Stimulated activated CD8-positive, alpha-beta memory T cell treated with anti-CD3 and anti-CD28 coated beads, Interleukin-4, amount 100 ng/mL, for 4 hours (primary cell): ENCODE measurements at places on chromosomes 12 and 14.

- DNase-seq = no peak
Measured at GRCh38 chr14:88422919-88423650, 37.6 kb downstream of the SPATA7 start.

DNA sequence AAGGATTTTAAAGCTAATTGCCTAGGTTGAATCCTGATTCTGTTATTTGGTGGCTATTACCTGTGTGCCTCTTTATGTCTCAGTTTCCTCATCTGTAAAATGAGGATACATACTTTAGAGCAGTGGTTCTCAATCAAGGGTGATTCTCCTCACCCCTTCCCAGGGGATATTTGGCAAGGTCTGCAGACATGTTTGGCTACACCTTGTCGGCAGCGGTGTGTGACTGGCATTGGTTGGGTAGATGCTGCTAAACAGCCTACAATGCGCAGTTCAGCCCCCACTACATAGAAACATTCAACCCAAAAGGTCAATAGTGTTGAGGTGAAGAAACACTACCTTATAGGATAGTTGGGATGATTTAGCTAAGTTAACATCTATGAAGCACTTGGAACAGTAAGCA lies 23.4 kb downstream of the LDHB start:
- no peak for DNase-seq

DNA sequence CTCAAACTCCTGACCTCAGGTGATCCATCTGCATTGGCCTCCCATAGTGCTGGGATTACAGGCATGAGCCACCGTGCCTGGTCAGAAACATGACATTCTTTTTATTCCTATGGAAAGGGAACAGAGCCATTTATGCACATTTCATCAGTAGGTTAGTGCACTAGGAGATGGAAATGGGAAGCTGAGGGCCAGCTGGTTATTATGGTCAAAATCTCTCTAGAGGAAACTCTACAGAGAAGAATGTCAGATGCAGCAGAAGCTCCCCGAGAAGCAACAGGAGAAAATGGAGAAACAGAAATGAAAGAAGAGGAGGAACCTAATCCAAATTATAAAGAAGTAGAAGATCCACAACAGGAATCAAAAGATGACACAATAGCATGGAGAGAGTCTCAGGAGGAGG lies 2.7 kb downstream of the CFAP251 start:
- no peak for DNase-seq

DNA sequence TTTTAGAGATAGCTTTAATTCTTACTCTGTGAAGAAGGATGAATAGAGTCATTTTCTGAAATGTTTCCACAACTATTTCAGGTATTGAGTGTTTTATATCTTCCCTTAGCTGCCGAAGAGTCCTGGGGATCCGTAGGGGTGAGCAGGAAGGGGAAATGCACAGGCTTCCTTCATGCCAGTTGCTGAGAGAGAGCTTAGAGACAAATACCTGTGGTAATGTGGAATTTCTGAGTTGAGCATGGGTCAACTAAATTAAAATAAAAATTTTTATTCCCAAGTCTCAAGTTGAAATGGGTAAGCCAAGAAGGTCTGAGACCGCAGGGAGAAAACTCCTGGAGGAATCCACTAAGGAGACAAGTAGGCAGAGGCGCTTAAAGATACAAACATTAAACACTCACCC lies 185.7 kb downstream of the DAD1 start:
- DNase-seq = no peak

- no peak for DNase-seq
Measured at GRCh38 chr12:63149909-63150712, 890 bp downstream of the AVPR1A start.

DNA sequence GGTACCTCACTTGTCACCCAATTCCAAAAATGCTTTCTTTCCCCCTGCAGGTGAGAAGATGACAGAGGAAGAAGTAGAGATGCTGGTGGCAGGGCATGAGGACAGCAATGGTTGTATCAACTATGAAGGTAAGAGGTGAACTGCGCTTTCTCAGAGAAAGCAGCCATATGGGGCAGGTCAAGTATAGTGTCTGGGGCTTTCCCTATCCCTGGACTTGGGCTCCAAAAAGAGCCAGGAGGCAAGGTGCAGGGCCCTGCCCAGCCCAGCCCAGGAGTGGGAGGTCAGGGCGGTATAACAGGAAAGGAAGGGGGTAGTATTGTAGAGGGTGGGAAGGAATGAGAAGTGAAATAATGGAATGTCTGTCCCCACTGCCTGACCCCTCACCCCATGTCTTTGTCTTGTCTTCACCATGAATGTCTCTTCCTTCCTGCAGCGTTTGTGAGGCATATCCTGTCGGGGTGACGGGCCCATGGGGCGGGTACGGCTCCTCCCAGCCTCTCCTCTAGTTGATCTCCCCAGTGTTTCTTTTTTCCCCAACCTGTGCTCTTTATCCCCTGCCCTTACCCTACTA lies 2.1 kb downstream of the MYL6 start:
- no peak for DNase-seq

GRCh38 chr14:81485781-81486180 lies 47.9 kb downstream of the SEL1L start:
- no peak for DNase-seq

GRCh38 chr12:124646385-124647230 lies 79.2 kb upstream of the NCOR2 start:
- DNase-seq = peak; percentile 83

DNA sequence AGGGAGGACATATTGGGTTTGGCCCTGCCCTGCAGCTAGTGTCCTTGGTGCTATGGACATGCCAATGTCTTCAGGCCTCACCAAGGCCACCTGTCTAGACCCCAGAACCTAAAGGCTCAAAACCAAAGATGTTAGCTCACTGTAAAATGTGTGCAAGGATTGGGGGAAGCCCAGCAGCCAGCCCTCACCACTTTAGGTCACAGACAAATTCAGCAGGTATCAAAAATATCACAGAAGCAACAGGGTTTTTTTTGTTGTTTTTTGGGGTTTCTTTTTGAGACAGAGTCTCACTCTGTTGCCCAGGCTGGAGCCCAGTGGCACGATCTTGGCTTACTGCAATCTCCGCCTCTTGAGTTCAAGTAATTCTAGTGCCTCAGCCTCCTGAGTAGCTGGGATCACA lies 29.0 kb upstream of the NINJ2 start:
- no peak for DNase-seq

- DNase-seq = no peak
Measured at GRCh38 chr14:63266106-63266505, 52.6 kb downstream of the GPHB5 start.

- DNase-seq = no peak
Measured at GRCh38 chr12:46830731-46831334, 5.0 kb upstream of the SLC38A4 start.

GRCh38 chr12:81079280-81080076 lies 1.6 kb downstream of the ACSS3 start:
- no peak for DNase-seq

- no peak for DNase-seq
Measured at GRCh38 chr12:117202556-117202955, 12.3 kb upstream of the FBXO21 start.

- DNase-seq = no peak
Measured at GRCh38 chr12:72018036-72018435, 79.4 kb downstream of the TPH2 start.

- no peak for DNase-seq
Measured at GRCh38 chr12:94769047-94769420, 118.7 kb upstream of the TMCC3 start.

- no peak for DNase-seq
Measured at GRCh38 chr12:109016016-109016415, 4.9 kb downstream of the SVOP start.
